Neural crest cell (in vitro differentiated cells): ENCODE measurements at places on chromosomes 12 and 14. TPM values are rescaled to one million over a fixed set of nuclear protein-coding genes. Genes with fewer than 3 reads are reported as not detected.

GRCh38 chr12:70982991-70983390 is 62.5 kb upstream of the PTPRR start:
- no peak for DNase-seq

DNA sequence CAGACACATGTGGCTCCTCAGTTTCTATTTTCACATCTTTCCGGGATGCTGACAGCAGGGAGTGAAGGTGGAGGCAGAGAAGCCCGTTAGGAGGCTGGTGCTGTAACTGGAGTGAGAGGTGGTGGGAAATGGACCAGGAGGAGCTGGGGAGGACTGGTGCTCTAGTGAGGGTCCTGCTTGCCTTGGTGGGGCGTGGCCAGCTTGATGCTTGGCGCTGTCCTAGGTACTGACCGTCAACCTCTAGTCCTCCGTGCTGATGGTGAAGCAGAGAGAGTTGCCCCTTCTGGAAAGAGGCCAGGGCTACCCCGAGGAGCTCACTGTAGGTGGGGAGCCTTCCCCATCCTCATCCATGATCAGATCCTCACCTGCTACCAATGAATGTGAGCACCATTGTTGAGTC is 1.4 kb downstream of the TRMT61A start:
- no peak for DNase-seq

DNA sequence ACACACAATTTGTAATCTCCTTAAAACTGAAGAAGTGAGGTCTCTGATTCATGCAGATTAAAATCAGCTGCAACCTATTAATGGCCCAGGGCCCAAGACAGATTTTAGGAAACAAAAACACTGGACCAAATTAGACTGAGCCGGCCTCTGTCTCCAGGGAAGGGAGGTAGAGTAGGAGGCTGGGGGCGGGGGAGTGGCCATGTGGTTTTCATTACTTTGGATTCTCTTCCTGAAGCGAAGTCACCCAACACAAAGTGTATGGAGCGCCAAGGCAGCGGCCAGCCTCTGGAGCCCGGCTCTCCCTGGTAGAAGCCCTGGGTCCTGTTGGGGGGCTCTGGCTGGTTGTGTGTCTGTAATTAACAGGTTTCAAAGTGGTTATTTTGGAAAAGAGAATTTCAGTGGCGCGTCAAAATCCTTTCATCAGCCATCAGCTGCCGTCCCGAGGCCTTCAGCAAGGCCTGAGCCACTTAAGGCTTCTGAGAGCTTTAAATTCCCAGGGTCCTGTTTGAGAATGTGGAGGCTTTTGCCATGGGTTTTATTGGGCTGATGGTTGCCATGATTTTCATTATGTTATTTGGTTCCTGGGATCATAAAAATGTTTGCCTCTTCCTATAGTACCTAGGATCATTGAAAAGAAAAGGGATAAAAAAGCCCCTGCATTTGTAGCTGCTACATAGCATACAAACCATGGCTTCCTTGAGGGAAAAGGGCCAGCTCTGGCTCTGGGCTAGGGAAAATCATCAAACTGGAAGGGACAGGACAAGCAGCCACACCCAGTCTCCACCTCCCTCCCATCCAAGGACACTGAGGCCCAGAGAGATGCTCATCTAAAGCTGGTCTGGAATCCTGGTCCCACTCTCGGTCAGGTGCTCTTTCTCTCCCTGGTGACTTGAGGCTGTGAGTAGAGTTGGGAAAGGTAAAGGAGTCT is 282.4 kb downstream of the ZFP36L1 start:
- DNase-seq, result no peak

GRCh38 chr12:31474751-31475150 is 116.2 kb downstream of the DENND5B start:
- no peak for DNase-seq

GRCh38 chr12:20472102-20472782 is 103.9 kb downstream of the PDE3A start:
- DNase-seq, result no peak

TDRD9 gene
- not detected in 2 replicates for total RNA-seq

EDDM3A gene
- total RNA-seq, result not detected in 2 replicates

DLGAP5 gene
- 89.6 and 91.9 TPM in 2 replicates for total RNA-seq

NYNRIN gene
- total RNA-seq, result 10.3 and 10.4 TPM in 2 replicates

CRACR2A gene
- total RNA-seq, result 2.2 and 2.7 TPM in 2 replicates
